ENCODE measurements at places on chromosomes 12 and 14.
A peak's percentile ranks its signal among the peaks of the same experiment; 100 is the strongest.

- no peak for DNase-seq
Measured at GRCh38 chr14:69398818-69399210, 322 bp downstream of the SLC39A9 start.

DNA sequence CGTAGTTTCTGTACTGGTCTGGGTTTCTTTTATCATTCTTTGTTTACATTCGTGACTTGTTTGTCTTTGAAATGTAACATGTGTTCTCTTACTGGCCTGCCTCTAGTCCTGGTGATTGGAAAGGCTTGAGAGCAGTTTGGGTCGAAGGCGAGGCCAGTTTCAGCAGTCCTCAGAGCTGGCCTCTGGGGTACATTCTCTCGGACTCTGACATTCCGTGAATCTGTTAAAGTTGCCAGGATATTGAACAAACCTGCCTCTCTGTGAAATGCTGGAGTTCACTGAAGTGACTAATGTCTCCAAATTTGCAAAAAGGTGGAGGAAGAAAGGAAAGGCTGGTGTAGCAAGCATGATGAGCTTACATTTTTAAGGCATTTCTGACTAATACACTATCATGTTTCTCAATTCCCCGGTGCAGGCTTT is 1.5 kb downstream of the PLEKHA5 start:
- DNase-seq, result no peak

DNA sequence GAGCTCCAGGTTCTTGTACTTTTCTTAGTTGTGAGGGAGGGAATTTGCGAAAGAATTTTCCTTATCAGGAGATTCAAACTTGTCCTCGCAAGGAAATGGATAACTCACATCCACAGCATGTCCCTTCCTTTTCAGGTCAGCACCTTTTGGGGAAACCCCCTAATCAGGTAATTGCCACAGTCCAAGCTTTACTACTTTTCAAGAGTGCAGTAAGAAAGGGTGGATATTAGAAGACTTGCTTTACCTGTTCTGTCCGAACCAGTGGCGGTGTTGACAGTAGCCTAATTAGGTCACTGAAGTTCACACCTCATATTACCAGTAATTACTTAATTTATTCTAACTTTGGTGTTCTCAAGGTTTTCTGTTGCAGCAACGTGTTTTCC is 6.7 kb upstream of the C12orf50 start:
- no peak for DNase-seq

GRCh38 chr12:106220536-106220935 is 27.3 kb downstream of the CKAP4 start:
- no peak for DNase-seq

DNA sequence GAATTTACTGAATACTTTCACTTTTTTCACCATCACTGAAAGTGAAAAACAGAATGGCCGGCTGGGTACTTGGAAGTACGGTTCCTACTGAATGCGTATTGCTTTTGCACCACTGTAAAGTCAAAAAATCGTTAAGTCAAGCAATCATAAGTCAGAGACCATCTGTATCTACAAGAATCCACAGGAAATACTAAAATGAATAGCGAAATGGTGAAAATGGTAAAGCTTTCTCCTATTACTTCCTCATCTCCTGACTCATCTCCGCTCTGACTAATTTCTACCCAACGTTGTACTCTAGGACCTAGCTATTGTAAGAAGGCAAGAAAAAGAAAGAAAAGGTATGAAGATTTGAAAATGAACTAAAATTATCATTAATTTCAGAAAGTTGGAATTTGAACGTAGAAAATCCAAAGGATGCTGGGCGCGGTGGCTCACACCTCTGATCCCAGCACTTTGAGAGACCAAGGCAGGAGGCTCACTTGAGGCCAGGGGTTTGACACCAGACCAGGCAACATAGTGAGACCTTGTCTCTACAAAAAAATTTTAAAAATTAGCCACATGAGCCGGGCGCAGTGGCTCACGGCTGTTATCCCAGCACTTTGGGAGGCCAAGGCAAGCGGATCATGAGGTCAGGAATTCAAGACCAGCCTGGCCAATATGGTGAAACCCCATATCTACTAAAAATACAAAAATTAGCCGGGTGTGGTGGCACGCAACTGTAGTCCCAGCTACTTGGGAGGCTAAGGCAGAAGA is 5.3 kb upstream of the CDCA4 start:
- DNase-seq, result no peak

DNA sequence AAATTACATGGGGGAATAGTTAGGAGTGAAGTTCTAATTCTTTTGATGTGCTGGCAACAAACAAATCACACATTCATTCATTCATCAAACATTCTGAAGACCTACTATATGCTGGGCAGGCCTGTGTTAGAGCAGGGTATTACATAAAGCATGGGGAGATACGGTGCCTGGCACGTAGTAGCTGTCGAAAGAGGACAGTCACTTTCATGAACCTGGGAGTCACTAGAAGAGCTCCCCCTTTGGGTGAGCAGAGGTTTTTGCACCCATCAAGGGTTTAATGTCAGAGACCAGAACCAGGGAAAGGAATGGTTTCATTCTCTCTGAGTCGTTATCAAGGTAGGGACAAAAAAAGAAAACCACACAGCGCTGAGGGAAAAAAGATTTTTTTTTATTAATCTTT is 10.0 kb downstream of the LHX5 start:
- DNase-seq, result no peak

DNA sequence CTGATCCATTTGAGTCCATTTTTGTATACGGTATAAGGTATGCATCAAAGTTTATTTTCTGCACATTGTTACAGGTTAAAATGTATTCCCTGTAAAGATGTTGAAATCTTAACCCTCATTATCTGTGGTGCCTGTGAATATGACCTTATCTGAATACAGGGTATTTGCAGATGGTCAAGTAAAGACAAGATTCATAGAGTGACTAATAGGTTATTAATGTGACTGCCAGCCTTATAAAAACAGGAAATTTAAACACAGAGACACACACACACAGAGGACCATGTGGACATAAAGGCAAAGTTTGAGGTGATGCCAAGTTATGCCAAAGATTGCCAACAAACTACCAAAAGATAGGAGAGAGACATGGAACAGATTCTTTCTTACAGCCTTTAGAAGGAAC is 347.2 kb upstream of the DCN start:
- DNase-seq, result no peak

DNA sequence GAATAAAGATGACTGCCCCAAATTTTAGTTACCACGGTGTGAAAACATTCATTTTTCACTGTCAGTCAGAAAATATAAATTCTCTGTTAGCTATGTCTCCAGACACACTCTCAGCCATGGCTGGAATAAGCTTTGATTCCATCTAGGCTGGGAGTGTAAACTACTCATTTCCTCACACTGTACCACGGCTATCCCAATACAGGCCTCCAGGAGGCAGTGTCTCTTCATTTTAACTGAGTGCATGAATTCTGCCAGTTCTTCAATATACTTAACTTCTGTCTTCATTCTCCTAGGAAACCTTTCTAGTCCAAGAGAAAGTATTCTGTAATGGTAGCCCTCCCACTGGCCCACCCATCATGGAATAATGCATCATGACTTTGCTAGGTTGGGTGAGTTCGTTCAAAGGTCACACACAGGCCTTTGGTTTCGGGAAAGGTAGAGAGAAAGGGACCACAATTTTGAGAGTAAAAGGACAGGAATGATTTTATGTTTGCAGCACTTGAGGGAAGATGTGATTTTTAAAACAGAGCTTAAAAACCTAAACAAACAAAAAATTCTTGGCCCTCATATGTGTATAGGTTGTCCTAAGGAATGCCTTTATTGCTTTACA is 381.1 kb downstream of the SEC23A start:
- peak; percentile 68 for DNase-seq

DNA sequence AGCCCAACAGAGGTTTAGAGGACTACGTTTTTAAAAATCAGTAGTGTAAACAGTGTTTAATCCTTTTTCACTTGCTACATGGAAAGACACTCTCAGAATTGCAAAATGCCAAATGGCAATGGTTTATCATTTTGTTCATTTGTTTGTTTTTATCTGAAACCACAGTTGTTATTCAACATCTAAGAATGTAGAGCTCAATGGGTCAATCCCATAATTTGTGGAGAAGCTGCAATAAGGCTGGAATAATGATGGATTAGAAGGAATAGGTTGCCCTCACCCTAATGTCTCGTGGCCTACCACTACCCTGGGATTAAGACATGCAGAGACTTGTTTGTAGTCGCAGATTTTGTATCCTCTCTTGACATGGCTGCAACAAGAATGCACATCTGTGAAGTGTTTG is 115.7 kb downstream of the LLPH start:
- no peak for DNase-seq

DNA sequence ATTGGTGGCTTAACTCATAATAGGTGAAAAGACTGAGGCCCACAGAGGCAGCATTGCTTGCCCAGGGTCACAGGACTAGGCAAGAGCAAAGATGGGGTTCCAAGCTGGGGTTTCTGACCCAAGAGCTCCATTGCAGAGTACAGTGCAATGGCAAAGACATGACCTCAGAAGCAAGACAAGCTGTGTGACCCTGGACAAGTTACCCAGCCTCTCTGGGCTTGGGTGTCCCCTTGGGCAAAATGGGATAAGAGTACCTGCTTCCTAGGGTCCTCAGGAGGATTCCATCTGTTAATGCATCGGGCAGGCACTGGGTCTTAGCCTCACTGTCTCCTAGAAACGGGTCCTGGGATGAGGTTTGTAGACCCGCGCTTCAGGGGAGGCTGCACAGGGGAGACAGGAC is 111.6 kb upstream of the NCOR2 start:
- no peak for DNase-seq

- no peak for DNase-seq
Measured at GRCh38 chr14:52399921-52400595, 85.9 kb downstream of the PTGER2 start.

- no peak for DNase-seq
Measured at GRCh38 chr14:64549791-64550620, at the start of gene PPP1R36. TSS of gene PPP1R36 (plus strand) at chr14:64549961. CDS start at chr14:64549998, 37 bp downstream.

DNA sequence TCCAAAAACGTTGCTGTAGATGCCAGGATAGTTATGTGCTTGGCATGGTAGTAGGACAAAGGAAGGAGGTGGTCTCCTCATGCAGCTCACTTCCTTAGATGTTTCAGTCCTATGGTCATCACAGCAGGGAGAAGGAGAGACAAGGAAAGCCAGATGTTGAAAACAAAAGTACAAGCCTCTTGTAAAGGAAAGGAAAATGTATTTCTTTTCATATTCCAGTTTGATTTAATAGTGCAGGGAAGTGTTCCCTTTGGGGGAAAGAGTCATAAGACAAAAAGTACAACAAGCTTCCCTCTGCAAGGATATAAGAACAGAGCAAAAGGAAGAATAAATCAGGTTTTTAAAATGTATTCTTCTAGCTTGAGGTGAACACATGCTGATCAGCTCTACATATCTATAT is 8.6 kb upstream of the TMCC3 start:
- no peak for DNase-seq

- no peak for DNase-seq
Measured at GRCh38 chr12:39533951-39534350, 85.7 kb downstream of the ABCD2 start.

DNA sequence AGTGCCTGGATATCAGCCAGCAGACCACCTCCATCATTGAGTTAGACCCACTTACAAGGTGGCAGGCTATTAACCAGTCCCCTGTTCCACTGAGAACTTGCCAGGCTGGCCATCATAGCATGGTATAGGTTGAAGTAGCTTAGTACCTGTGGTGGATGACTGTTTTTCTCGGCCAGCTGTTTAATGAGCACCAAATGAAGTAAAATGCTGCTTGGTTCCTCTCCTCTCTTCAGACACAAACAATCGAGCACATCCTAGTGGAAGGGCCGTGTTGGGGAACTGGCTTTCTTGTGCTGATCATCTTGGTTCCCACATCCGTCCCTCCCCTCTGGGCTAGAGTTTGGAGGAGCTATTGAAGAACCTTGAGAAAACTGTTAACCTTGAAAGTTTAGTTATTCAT is 486.2 kb downstream of the RAD51B start:
- no peak for DNase-seq

- no peak for DNase-seq
Measured at GRCh38 chr12:116718655-116719454, 19.0 kb downstream of the SPRING1 start.

DNA sequence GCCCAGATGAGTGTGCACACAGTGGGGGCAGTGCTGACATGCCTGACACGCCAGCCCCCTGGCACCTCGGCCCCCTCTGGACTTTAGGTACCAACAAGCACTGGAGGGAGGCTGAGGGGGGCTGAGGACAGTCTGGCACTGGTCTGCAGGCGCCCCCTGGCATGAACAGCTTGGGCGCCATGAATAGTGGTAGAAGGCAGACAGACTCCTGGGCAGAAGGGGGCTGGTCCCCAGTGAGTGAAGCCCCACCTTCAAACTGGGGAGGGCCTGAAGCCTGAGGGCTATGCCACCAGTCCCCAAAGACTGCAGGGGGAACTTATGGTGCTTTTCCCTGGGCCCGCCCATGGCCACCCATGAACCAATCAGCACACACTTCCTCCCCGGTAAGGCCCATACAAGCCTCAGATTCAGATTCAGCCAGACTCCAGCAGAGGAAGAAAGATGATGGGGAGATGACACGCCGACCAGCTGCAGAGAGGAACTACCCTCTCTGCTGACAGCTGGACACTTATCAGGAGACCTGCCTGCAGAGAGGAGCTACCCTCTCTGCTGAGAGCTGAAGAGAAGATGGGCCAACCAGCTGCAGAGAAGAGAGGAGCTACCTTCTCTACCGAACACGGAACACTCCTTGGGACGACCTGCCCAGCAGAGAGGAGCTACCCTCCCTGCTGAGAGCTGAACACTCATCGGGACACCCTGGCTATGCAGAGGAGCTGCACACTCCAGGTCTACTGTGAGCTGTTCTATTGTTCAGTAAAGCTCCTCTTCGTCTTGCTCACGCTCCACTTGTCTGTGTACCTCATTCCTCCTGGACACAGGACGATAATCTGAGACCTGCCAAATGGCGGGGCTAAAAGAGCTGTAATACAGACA is 324.5 kb downstream of the PCNX1 start:
- DNase-seq, result no peak

DNA sequence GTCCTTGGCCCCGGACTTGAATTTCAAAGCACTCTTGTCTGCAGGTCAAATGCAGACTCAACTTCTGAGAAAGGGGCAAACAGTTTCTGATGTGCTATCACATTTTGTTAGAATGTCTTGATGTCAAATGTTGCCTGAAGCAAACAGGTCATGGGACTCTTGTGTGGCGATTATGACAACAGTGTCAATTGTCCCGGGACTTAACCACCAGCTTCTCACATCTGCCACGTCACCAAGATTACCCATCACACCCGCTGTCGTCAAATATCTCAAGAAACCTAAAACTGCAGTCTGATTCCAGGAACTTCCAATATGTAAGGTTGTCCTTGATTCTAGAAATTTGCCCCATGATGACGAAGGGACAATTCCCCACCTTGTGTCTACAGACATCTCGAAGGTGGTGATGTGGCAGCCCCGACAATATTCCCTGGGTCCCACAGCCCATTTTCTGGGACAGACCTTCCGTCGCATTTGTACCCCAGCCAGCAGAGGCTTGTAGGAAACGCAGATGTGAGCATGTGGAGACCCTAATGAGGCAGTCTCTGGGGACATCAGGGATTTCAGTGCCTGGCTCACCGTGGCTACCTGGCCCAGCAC is 21.3 kb downstream of the LRTM2 start:
- no peak for DNase-seq

GRCh38 chr14:27187136-27187535 is 589.3 kb upstream of the NOVA1 start:
- no peak for DNase-seq

- DNase-seq, result no peak
Measured at GRCh38 chr12:110012659-110013058, 13.4 kb downstream of the ANKRD13A start.

GRCh38 chr12:52280319-52280795 is 5.9 kb downstream of the KRT86 start:
- no peak for DNase-seq

GRCh38 chr14:105059925-105060565 is 5.2 kb downstream of the GPR132 start:
- DNase-seq, result no peak
